ENCODE measurements at places on chromosomes 2 and 18.

- no peak for DNase-seq
Observed at GRCh38 chr2:225124311-225125017, 82.2 kb upstream of the DOCK10 start.

DNA sequence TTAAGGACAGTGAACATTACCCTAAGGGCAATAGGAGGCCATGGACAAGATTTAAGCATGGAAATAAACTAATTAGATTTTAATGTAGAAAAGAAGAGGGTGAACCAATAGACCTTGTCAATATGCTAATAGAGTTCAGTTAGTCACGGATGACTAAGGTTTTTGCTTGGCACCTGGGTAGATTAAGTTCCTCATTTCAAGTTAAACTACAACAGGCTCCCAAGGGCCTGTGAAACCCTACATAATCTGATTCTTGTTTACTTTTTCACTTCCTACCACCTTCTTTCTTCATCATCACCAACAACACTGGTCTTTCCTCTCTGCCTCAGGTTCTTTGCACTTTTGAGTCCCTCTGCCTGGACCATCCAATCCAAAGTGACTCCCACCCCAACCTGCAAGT is 14.8 kb downstream of the SP110 start:
- peak; percentile 57 for DNase-seq

- peak; percentile 18 for DNase-seq
Observed at GRCh38 chr2:162073888-162074631, at the start of gene DPP4. Gene DPP4, minus strand, starts transcription at chr2:162074215. Its CDS starts 234 bp downstream, at chr2:162073981.

DNA sequence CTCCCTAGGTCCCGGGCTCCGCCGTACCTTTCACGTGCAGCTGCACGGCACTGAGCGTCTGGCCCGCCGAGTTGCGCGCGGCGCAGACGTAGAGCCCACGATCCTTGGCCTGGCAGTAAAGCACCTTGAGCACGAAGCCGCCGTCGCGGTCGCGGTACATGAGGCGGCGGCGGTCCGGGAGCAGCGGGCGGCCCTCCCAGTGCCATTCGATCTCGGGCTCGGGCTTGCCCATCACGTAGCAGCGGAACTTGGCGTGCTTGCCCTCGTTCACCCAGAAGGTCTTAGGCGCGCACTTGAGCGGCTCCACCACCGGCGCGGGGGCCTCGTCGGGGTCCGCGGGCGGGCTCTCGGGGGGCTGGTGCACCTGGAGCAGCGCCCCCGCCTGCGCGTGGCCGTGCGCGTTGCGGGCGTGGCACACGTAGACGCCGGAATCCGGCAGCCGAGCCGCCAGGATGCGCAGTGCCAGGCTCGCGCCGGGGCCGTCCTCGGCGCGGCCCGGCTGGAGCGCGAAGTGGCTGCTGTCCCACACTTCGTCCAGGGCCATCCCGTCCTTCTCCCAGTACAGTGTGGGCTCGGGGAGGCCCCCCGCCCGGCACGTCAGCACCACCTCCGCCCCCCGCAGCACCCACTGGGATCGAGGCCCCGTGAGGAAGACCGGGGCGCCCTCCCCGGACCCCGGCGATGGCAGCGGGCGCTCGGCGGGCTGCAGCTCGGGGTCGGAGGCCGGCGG is 980 bp downstream of the OBSL1 start:
- DNase-seq = no peak

- DNase-seq = no peak
Observed at GRCh38 chr2:228522276-228522675, 340.8 kb upstream of the SPHKAP start.

- DNase-seq = no peak
Observed at GRCh38 chr2:219268294-219268693, 10.9 kb upstream of the DNAJB2 start.

All from memory B cell (primary cell).